ENCODE measurements at places on chromosomes 16 and 17.

DNA sequence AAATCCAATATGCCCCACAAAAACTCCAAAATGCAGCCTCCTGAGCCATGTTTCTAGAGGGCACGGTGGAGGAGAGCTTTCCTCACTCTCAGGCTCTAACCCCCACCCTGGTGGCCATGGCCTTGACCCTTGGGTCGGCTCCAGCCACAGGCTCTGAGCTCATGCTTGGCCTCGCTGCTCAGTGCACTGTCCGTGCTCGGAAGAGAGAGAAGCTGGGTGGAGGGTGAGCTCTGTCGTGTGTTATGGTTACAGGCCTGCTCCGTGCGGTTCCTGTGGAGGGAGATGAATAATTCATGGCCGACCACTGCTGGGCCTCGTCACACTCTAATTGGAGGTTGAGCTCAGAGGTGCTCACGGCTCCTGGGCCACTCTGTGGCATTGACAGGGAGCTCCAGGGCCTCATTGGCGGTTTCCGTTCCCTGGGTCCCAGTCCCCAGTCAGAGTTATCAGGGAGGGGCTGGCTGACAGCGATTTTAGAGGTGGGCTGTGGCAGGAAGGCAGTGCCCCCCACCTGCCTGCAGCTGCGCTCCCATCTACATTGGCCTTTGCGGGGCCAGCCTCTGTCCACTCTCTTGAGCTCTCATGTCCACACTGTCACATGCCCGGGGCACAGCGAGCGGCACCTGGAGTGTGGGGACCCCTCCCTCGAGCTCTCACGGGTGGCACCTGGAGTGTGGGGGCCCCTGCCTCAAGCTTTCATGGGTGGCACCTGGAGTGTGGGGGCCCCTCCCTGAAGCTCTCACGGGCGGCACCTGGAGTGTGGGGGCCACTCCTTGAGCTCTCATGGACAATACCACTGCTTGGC, 24.9 kb downstream of the ACSF3 start:
- DNase-seq: no peak

GRCh38 chr16:80741724-80742123, 62.7 kb downstream of the CDYL2 start:
- no peak for DNase-seq

GRCh38 chr17:80244871-80245509, 15.7 kb upstream of the RNF213 start:
- DNase-seq: no peak

DNA sequence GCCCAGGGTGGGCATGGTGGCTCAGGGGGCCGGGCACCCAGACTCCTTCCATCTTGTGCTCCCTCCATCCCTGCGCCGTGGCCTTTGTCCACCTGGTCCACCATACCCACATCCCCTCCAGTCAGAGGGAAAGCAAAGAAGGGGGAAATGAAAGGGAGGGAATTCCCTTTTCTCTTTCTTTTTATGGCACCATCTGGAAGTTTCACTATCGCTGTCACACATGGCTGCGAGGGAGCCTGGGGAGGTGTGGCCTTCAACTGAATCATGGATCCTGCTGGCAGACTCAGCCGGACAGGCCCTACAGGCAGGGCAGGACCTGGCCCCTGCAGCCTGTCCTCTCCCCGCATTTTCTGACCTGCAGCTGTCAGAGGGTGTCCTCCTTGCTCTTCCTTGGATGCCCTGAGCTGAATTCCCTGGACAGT, 6.2 kb downstream of the SLC12A3 start:
- DNase-seq: no peak

DNA sequence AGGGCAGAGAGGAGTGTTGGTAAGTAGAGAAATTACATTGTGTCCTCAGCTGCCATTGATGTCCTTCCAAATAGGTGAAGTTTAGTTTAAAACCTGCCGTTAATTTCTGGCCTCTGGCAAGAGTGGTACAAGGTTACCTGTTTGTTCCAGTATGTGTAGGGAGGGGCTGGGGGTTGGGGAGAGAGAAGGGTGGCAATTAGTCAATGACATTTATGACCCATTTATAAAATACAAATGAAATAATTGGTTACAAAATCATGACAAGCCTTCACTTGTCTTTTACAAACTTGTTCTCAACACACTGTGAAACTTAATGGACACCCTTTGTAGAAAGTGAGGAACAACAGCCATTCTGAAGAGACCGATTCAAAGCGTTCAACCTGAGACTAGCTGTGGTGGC, 281.0 kb downstream of the FTO start:
- DNase-seq: no peak
